Glomerular endothelial cell (primary cell): ENCODE measurements at places on chromosomes 7 and 10. TPM values are rescaled to one million over a fixed set of nuclear protein-coding genes. Genes with fewer than 3 reads are reported as not detected.

The MOGAT3 gene
- total RNA-seq: not detected in 2 replicates

The SND1 gene
- 185 and 193 TPM in 2 replicates for total RNA-seq

The CXCL12 gene
- 4.0 and 9.5 TPM in 2 replicates for total RNA-seq

The DDC gene
- not detected in 2 replicates for total RNA-seq

The C7orf33 gene
- not detected in 2 replicates for total RNA-seq

The CYP3A4 gene
- total RNA-seq: not detected in 2 replicates

The SPDYE5 gene
- total RNA-seq: not detected in 2 replicates

The WDR37 gene
- total RNA-seq: 12.5 and 18.6 TPM in 2 replicates

The PLA2G12B gene
- total RNA-seq: not detected in 2 replicates

The FBXW4 gene
- total RNA-seq: 11.5 and 15.3 TPM in 2 replicates

The FAM13C gene
- 1.7 and 6.5 TPM in 2 replicates for total RNA-seq

The COBL gene
- total RNA-seq: not detected in 2 replicates

The ZNF503 gene
- total RNA-seq: 12.4 and 14.8 TPM in 2 replicates

The NPFFR1 gene
- total RNA-seq: not detected in 2 replicates

The SCIN gene
- total RNA-seq: 0.35 and 0.58 TPM in 2 replicates

The ZNF277 gene
- total RNA-seq: 16.8 and 17.0 TPM in 2 replicates

The EN2 gene
- not detected in 2 replicates for total RNA-seq

The LIPN gene
- not detected in 2 replicates for total RNA-seq

The SPDYE6 gene
- not detected in 2 replicates for total RNA-seq

The OPN4 gene
- total RNA-seq: not detected in 2 replicates

The PRF1 gene
- total RNA-seq: not detected in 2 replicates

The SLC18A3 gene
- not detected in 2 replicates for total RNA-seq

The CPXM2 gene
- 0.19 and 0.41 TPM in 2 replicates for total RNA-seq

The CDHR1 gene
- total RNA-seq: 0.15 and 1.3 TPM in 2 replicates

The TMEM184A gene
- 0.64 and 0.68 TPM in 2 replicates for total RNA-seq

The CNTNAP2 gene
- total RNA-seq: under 0.01 and 0.97 TPM in 2 replicates

The DEPP1 gene
- total RNA-seq: 156 and 628 TPM in 2 replicates

The FOXP2 gene
- total RNA-seq: 0.68 and 3.5 TPM in 2 replicates

The INA gene
- total RNA-seq: 3.4 and 4.3 TPM in 2 replicates

The EVX1 gene
- total RNA-seq: not detected in 2 replicates

The AKR1C4 gene
- not detected in 2 replicates for total RNA-seq

The LRRTM3 gene
- total RNA-seq: not detected in 2 replicates

The H2AZ2 gene
- total RNA-seq: 111 and 134 TPM in 2 replicates

The PHYHIPL gene
- not detected in 2 replicates for total RNA-seq

The SGCE gene
- 87.5 and 93.9 TPM in 2 replicates for total RNA-seq

The NKX6-2 gene
- 0.05 TPM in 1 of 2 replicates, not detected in the other for total RNA-seq

The IGF2BP3 gene
- total RNA-seq: 89.8 and 98.3 TPM in 2 replicates

The CCL24 gene
- not detected in 2 replicates for total RNA-seq
